ENCODE measurements at places on chromosomes 2 and 18. TPM values are rescaled to one million over a fixed set of nuclear protein-coding genes. Genes with fewer than 3 reads are reported as not detected.

The KCTD1 gene
- total RNA-seq: 5.3 TPM

The C2orf66 gene
- 0.20 TPM for total RNA-seq

The G6PC2 gene
- not detected for total RNA-seq

The NCKAP5 gene
- not detected for total RNA-seq

The MAPK4 gene
- total RNA-seq: not detected

The CRIM1 gene
- 2.3 TPM for total RNA-seq

The TAF4B gene
- 9.3 TPM for total RNA-seq

The SEMA4F gene
- total RNA-seq: 6.5 TPM

DNA sequence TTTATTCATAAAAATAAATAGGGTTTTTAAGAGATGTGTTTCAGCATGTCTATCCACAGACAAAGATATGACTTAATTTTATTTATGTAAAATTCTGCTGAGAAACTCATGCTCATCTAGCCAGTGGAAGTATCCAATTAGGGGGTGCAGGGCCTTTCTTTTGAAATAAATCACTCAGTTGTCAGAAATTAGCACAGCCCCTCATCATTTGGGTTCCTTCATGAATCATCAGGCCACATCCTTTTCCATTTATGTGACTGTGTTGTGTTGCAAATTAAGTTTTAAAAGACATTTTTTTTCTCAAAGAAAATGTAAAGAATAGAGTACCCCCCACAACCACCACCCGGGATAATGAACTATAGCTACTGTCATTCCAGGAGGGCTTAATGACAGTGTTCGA, 185.8 kb downstream of the NRP2 start:
- DNase-seq: no peak

DNA sequence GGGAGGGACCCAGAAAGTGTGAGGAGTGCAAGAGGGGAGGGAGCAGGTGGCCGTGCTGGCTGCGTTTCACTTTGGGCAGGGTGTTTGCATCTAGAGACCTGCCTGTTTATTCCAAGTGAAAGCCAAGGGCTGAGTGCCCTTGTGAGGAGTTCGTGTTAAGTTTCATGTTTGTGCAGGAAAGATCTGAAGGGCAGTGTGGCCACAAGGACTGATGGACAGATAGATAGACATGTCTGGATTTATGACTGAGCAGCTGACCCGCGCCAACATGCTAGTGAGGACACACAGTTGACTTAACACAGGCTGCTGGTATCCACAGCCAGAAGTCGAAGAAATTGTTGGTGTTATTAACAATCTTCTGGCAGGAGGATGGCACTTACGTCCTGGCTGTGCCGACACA, 387.6 kb upstream of the TNP1 start:
- DNase-seq: no peak

DNA sequence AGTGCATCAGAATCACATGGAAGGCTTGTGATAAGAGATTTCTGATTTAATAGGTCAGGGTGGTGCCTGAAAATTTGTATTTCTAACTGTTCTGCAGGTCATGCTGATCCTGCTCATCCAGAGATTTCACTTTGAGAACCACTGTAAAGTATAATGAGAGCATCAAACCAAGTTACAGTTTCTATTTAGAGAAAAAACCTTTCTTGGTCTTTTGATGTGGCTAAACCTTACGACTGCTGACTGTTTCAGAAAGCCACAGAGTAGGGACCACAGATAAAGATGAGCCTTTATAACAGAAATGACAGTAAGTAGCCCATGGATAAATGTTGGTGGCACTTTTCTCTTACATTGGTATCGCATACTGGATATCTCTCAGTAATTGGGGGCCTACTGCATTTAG, 109.4 kb upstream of the FANCL start:
- DNase-seq: peak; percentile 8

GRCh38 chr2:147550995-147551731, 293.7 kb upstream of the ACVR2A start:
- DNase-seq: no peak

- no peak for DNase-seq
Observed at GRCh38 chr18:63444580-63444979, 22.3 kb upstream of the VPS4B start.

- peak; percentile 60 for DNase-seq
Observed at GRCh38 chr18:79912409-79912991, 39.0 kb downstream of the SLC66A2 start.

GRCh38 chr2:174327021-174327840, 7.5 kb upstream of the SP9 start:
- no peak for DNase-seq

- DNase-seq: no peak
Observed at GRCh38 chr2:177547122-177547521, 154.5 kb downstream of the AGPS start.

- no peak for DNase-seq
Observed at GRCh38 chr2:71389384-71390072, 57.9 kb downstream of the ZNF638 start.

GRCh38 chr2:20934236-20934635, 109.6 kb downstream of the APOB start:
- no peak for DNase-seq

DNA sequence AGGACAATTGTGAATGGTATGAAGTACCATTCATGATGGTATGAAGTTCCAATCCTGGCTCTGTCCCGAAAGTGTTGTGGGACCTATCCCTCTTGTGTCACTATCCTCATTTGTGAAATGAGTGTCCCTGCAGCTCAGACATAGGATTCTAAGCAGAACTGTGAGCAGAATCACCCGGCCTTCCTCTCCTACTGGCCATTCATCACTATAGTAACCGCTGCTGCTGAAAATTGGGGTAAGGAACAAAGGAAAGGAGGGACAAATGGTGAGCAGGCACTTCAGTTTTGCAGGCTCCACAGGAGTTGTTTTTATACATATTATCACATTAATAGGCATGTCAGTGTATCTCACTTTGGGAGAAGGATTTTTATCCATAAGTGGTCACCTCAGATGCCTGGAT, 27.4 kb downstream of the SMYD1 start:
- DNase-seq: no peak

DNA sequence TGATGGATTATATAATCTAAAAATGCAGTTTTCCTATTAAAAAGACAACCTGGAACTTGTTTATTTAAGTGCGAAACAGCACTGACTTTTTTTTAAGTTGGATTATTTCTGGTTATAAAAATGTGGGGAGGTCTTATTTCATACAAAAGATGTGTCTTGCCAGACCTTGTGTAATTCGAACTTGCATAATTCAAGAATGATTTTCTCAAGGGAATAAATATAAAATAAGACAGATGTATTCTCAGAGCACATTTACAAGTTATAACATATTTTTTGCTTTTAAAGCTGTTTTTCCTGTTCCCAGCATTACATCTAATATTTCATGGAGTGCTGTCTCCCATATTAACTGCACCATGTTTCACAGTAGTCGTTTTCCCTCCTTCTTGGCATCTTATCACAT, 263.1 kb downstream of the CDH20 start:
- DNase-seq: no peak

DNA sequence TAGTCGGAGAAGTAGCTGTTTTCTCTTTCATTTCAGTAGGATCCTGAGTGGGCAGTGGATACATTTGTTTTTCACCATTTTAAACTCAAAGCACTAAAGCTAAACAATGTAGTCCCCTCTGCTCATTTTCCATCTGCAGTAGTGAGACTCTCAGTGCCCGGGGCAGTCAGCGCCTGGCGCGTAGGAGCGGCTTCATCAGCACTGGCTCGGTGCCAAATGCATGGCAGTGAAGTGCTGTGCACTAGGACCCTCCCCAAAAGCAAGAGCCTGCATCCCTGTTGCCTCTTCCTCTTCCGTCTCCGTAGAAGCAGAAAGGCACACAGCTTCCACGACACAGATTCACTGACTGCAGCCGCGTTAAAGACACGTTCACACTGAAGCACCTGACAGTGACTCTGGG, 19.0 kb upstream of the ESPNL start:
- DNase-seq: no peak

DNA sequence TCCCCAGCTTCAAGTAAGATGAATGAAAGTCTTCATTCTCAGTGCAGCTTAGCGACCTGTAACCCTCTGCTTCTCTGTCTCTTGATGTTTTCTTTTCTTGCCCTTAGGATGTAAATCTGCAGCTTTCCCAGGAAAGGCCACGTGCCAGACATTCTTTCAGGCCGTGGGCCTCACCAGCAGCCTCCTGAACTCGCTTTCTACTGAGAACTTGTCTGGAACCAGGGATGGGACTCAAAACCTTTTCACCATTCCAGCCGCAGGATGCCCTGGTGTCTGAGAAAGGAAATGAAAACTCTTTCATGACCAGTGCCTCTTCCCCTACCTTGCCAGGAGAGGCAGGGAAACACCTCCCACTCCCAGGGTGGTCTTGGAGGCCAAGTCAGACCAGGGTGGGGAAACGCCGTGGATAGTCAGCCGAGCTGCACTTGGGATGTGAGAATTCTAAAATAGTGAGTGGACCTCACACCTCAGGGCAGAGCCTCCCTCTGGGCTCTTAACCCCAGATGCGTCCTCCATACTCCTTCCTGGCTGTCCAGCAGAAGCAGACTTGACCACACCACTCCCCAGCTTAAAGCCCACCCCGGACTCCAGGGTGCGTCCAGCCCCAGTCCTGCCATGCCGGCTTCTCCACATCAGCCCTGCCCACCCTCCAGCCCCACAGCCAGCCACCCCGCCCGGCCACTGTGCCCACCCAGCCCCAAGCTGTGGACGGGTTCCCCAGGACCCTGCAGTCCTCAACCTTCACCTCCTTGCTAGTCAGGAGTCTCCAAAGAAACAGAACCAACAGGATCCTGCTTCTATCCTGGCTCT, 115.5 kb downstream of the TWIST2 start:
- DNase-seq: no peak

DNA sequence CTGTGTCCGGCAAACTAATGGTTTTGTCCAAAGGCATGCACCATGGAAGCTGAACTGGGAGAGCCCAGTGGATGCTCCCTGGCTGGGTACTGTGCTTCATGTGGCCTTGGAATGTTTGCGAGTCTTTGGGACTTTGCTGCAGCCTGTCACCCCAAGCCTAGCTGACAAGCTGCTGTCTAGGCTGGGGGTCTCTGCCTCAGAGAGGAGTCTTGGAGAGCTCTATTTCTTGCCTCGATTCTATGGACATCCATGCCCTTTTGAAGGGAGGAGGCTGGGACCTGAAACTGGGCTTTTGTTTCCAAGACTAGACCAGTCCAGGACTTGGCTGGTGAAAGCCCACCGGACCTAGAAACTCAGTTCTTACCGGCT, 1.7 kb downstream of the MARS2 start:
- no peak for DNase-seq

DNA sequence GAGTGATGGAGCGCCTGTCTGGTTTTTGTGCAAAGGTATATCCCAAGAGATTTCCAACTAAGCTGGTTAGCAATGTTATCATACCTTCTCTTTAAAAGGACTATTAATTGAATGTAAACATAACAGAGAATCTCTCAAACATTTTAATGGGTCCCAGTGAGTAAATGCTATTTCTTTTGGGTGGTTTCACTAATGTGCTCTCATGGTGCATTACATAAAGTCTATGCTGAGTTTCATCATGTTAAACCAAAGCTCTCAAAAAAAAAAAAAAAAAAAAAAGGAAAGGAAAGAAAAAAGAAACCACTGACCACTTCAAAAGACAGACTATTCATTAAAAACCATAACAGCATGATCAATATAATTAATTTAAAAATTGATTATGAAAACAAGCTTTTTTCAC, 119.1 kb upstream of the SCN1A start:
- no peak for DNase-seq

DNA sequence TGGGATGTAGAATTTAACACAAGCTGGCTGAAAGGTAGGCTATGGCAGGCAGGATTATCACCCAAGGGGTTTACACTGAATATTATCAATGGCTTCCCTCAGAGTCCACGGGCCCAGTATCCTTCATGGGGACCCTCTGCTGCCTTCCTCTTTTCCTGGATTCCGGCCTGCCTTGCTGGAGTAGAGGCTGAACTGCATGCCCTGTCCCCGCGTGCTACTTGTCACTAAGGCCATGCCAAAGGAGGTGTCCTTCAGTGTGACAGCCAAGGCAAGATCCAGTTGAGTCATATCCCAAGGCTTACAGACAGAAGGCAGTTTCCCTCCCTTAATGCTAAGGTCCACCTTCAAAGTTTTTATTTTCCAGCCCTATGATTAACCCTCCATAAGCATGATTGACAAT, 156.3 kb downstream of the CYP26B1 start:
- no peak for DNase-seq

DNA sequence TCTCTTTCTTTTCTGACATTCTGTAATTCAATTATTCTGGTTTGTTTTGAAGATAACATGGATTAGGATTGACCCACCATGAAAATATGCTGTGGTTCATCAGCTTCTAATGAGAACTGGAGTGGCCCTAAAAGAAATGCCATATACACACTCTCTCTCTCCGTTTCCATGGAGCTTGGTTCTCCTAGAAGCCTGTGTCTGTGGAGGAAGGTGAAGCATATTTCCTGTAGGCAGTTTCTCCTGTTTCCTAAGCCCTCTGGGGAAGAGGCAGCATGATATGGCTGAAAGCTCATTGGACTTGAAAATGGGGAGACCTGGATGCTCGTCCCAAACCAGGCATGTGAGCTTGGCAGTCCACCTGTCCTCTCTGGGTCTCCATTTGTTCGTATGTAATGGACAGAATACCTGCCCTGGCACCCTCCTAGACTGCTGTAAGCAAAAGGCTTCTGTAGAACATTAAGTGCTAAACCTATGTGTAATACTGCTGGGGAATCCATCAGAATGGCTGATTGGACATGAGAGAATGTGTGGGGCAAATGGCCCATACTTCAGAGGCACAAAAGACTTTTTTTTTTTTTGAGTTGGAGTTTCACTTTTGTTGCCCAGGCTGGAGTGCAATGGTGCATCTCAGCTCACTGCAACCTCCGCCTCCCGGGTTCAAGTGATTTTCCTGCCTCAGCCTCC, 75.3 kb upstream of the PPP1CB start:
- DNase-seq: no peak

DNA sequence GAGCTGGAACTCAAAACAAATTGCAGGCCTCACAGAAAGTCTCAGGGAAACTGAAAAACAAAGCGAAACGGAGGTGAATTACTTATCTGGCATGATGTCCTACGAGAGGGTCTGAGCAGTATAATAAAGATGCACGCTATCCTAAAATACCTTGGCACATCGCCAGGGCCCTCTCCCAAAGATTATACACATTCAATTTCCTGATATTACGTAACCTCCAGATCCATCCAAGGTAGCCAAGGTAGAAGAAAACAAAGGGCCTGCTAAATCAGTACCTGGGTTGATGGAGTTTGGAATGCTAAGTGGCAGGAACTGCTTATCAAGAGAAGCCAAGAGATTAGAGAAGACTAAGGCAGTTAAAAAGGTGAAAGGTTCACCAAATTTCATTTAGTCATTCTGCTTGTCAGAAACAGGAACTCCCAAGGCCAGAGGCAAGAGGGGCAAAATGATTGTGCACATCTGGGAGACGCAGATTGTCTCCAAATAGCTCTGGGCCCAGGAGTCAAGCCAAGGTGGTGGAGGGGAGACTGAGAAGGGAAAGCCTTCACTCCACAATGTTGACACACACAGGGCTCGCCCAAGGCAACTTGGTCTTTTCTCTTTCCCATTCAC, 236.8 kb upstream of the ATP5MC3 start:
- DNase-seq: no peak

- no peak for DNase-seq
Observed at GRCh38 chr2:172412984-172413492, 14.3 kb upstream of the ITGA6 start.

Data from activated CD4-positive, alpha-beta T cell treated with anti-CD3 and anti-CD28 coated beads, Interleukin-2, amount 10 ng/mL, durations not matched to agents 7 days and 5 days (primary cell).